Effector CD4-positive, alpha-beta T cell (primary cell): ENCODE measurements at places on chromosomes 1 and 21.

DNA sequence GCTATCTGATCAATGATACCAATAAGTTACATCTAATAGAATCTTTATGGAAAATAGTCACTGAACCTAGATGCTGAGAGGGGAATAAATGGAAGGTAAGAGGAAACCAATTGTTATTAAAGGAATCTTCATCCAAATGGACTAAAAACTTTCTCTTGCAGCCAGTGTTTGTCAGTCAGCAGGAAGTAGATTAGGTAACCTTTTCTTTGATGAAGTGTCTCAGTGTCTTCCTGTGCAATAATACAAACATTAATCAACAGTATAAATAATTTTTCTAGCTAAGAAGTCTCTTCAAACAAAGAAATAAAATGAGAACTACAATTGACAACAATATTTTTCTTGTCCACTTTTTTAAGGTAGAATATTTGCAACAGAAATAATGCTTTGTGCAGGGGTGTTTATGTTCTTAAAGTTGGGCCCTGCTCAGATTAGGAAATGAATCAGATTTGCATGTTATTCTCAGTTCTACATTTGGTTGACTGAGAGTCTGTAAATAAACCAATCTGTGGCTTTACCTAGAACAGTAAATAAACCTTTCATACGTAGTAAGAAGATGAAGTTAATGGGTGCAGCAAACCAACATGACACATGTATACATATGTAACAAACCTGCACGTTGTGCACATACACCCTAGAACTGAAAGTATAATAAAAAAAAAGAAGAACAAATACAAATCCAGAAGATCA is 391.4 kb downstream of the MRPL39 start:
- no peak for DNase-seq

GRCh38 chr1:151961833-151962232 is 31.8 kb downstream of the S100A10 start:
- DNase-seq = no peak

- no peak for DNase-seq
Measured at GRCh38 chr1:55064071-55064581, 24.8 kb downstream of the PCSK9 start.

- DNase-seq = no peak
Measured at GRCh38 chr1:59383963-59384362, 87.1 kb downstream of the FGGY start.
